ENCODE measurements at places on chromosomes 4 and X.

- DNase-seq, result no peak
Measured at GRCh38 chr4:98662626-98663225, 4.3 kb upstream of the TSPAN5 start.

GRCh38 chr4:4960574-4960973, 58.7 kb downstream of the CYTL1 start:
- no peak for DNase-seq

- no peak for DNase-seq
Measured at GRCh38 chr4:155604718-155605626, 61.7 kb upstream of the GUCY1A1 start.

GRCh38 chr4:139656614-139657486, 8.8 kb upstream of the MGST2 start:
- peak; percentile 81 for DNase-seq

DNA sequence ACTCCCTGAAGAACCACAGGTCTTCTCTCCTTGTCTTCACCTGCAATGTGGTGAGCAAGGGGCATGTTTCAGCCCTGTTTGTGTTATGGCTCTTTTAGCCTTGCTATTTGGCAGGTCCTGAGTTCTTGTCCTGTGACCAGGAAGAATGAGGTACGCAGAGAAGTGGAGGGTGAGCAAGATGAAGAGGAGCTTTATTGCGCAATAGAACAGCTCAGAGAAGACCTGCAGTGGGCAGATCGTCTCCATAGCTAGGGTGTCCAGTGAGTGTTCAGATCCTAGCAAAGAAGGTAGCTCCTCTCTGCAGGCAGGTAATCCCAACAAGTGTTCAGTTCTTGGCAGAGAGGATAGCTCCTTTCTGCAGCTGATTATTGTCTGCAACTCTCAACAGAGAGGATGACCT, 672.9 kb downstream of the SH3BGRL start:
- no peak for DNase-seq

DNA sequence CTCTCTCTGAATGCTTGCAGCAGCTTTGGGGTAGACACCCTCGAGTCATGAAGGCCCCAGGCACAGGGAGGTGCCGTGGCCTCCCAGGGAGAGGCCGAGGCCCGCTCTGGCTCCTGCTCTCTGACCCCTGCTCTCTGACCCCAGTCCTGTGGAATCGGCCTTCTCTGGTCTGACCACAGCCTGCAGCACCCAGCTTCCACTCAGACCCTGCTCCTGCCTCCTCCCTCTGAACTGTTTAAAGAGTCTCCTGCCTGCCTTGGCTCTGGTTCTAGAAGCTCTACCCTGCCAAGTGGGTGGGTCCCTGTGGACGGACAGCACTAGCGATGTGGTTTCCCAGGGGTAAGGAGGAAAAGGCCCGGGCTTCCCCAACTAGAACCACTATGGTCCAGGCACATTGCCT, 78.2 kb upstream of the TMEM150C start:
- DNase-seq, result no peak

GRCh38 chrX:153706799-153707198, 17.4 kb downstream of the BCAP31 start:
- DNase-seq, result no peak

GRCh38 chr4:153189016-153189801, 15.0 kb upstream of the TRIM2 start:
- no peak for DNase-seq

All from AML-193 (cell line).